GM18507 (cell line): ENCODE measurements at places on chromosomes 7 and 10.

- DNase-seq = no peak
Measured at GRCh38 chr10:103709341-103709920, 145.9 kb downstream of the SH3PXD2A start.

DNA sequence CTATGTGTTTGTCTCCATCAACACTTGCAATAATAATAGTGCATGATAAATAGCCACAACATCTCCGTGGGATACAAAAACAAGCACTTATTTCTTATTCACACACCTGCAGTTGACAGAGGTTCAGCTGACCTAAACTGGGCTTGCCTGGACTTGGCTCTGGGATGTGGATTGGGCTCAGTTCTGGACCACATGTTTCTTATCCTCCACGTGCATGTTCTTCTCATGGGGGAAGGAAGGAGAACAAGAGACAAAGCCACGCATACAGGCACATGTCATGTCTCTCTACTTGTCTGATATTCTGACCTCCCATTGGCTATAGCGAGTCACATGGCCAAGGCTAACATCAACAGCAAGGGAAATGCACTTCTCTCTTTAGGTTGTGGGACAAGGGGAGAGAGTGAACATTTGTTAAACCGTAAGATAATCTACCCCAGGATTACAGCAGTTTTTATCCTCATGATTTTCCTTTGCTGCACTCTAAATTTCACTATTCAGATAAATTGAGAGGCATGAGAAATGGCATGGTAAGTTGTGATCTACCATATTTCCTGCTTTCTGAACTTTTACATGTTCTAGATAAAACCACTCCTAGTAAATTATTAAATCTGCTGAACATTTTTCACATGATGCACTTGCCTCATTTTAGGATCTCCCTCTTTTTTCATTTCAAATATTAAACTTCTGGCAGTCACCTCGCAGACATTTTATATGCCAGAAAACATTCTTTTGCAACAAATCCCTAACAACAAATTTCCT, 33.7 kb downstream of the CFAP58 start:
- peak; percentile 4 for DNase-seq

- no peak for DNase-seq
Measured at GRCh38 chr7:1385809-1386622, 73.3 kb downstream of the MICALL2 start.

GRCh38 chr7:713488-714230, 12.8 kb upstream of the DNAAF5 start:
- no peak for DNase-seq

DNA sequence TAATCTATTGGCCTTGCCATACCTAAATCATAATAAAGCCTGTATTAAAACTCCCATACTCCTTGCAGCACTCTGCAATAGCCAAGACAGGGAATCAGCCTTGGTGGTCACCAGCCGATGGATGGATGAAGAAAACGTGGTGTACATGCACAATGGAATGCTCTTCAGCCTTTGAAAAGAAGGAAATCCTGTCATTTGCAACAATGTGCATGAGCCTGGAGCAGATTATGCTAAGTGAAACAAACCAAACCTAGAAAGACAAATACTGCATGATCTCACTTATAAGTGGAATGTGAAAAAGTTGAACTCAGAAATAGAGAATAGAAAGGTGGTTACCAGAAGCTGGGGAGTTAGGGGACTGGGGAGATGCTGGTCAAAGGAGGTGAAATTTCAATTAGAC, 218.5 kb downstream of the GRID1 start:
- DNase-seq = no peak

GRCh38 chr7:127731431-127732080, 79.6 kb downstream of the SND1 start:
- no peak for DNase-seq

- DNase-seq = no peak
Measured at GRCh38 chr7:5827755-5828154, 46.3 kb upstream of the RNF216 start.

DNA sequence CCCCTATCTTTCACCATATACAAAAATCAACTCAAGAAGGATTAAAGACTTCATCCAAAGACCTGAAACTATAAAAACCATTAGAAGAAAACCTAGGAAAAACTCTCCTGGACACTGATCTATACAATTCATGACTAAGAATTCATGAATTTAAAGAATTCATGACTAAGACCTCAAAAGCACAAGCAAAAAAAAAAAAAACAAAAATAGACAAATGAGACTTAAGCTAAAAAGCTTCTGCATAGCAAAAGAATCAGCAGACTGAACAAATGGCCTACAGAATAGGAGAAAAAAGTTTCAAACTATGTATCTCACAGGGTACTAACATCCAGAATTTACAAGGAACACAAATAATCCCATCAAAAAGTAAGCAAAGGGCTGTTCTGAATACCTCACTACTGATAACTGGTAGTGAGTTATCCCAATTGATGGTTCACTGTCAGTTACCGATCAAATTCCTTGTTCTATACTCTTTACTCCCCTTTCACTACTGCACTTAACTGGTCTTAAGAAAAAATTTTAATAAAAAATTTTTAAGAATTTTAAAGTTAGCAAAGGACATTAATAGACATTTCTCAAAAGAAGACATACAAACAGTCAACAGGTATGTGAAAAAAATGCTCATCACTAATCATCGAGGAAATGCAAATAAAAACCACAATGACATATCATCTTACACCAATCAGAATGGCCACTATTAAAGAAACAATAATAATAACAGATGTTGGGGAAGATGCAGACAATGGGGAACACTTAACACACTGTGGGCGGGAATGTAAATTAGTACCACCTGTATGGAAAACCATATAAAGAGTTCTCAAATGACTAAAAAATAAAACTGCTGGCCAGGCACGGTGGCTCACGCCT, 33.2 kb downstream of the KMT2C start:
- DNase-seq = no peak

DNA sequence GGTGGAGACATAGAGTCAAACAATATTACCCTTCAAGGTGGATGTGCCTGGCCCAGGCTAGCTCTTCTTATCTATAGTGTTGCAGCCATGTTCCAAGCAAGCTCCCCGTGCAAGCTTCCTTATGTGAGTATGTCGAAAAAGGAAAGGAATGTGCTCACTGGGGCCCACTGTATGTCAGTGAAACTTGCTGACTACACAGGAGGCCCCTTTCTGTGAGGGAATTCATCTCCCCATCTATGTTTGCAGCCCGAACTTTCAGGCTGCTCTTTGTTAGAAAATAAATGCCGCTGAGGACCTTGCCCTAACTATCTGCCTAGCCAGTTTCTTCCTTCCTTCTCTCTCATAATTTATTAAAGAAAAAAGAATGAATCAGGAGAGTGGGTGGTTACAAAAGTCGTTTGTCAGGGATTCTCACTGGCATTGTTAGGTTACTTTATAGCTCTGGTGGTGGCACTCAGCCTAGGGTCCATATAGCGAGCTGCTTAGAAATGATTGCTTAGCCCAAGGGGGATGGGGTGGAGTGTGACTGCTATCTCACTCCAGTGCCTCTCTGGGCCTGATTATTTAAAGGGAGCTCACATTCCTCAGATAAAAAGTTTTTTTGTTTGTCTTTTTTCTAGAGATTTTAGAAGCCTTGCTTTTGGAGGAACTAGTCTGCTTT, 302.1 kb downstream of the ABCA13 start:
- DNase-seq = no peak

- no peak for DNase-seq
Measured at GRCh38 chr7:117061751-117062150, 108.5 kb downstream of the ST7 start.

DNA sequence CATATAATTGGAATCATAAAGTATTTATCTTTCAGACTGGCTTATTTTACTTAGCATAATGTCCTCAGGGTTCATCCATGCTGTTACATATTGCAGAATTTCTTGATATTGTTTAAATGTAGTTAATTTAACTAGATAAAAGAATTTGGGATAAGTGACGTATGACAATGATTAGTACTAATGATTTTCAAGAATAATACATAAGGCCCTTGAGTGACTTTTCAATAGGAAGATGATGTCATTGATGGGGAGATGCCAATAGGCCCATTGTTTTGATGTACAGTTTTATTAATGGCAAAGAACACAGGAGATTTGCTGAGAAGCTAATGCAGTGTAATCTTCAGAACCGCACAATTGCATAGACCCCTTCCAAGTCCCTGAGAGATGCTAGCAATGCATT, 537.4 kb upstream of the PHF14 start:
- DNase-seq = no peak

- no peak for DNase-seq
Measured at GRCh38 chr7:44849885-44850544, 2.1 kb upstream of the H2AZ2 start.

DNA sequence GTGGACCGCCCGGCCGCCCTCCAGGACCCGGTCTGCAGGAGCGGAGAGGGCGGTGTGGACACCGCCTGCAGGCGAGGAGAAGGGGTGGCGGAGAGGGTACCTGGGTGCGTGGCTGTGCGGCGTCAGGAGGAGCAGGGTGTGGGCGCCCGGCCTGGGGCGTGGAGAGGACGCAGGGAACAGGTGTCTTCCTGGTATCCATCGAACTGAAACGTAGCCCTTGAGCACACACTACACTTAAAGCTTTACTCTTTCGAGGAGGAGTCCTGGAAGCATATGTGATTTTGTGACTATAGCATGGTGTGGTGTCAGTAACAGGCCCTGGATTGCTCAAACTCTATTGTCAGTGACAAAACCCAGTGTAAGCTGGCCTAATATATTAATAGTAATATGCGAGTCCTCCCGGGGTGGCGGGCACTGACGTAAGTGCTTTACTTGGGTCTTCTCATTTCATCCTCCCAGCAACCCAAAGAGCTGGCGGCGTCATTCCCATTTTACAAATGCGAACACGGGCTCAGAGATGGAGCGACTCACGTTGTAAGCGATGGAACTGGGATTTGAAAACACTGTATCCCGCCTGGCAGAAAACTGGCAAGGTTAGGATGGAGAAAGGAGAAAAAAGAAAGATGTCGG, 508 bp upstream of the TECPR1 start:
- DNase-seq = no peak

GRCh38 chr7:1030444-1031070, 13.8 kb upstream of the GPR146 start:
- DNase-seq = no peak

DNA sequence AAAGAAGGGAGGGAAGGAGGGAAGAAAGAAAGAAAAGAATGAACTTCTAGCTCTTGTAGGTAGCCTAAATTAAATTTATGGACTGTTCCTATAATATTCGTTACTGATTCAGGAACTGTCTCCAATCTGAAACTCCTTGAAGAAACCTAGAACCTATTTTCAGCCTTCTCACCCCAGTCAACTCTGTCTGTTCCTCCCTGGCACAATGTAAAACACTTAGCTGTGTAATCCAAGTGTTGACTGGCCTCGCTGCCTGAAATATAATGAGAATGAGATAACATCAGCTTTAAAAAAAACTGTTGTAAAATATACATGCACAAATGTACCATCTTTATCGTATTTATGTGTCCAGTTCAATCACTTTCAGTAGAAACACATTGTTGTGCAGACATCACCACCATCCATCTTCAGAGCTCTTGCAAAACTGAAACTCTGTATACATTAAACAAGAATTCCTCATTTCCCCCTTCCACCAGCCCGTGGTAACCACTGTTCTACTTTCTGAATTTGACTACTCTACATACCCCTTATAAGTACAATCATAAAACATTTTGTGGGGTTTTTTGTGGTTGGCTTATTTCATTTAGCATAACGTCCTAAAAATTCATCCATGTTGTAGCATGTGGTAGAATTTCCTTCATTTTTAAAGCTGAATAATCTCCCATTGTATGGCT, 6.3 kb upstream of the C7orf33 start:
- no peak for DNase-seq

- no peak for DNase-seq
Measured at GRCh38 chr10:125823663-125824251, 411 bp downstream of the BCCIP start.

GRCh38 chr10:84258034-84258695, 13.3 kb downstream of the RGR start:
- no peak for DNase-seq

- DNase-seq = no peak
Measured at GRCh38 chr7:37508118-37508517, 59.5 kb upstream of the ELMO1 start.

- DNase-seq = peak; percentile 51
Measured at GRCh38 chr10:117663750-117664149, 121.2 kb downstream of the EMX2 start.

DNA sequence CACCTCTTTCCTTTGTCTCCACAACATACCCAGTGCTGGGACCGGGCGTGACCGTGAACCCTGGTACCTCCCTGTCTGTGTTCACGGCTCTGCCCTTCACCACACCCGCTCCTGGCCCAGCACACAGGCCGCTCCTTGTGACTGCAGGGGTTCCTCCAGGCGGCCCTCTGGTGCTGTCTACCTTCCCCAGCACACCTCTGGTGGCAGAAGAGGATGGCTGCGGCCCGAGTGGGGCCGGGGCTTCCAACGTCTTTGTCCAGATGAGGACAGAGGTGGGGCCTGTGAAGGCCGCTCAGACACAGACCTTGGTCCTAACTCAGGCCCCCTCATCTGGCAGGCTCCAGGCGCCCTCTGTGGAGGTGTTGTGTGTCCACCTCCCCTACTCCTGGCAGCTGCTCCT, 55.4 kb upstream of the SGMS1 start:
- no peak for DNase-seq

DNA sequence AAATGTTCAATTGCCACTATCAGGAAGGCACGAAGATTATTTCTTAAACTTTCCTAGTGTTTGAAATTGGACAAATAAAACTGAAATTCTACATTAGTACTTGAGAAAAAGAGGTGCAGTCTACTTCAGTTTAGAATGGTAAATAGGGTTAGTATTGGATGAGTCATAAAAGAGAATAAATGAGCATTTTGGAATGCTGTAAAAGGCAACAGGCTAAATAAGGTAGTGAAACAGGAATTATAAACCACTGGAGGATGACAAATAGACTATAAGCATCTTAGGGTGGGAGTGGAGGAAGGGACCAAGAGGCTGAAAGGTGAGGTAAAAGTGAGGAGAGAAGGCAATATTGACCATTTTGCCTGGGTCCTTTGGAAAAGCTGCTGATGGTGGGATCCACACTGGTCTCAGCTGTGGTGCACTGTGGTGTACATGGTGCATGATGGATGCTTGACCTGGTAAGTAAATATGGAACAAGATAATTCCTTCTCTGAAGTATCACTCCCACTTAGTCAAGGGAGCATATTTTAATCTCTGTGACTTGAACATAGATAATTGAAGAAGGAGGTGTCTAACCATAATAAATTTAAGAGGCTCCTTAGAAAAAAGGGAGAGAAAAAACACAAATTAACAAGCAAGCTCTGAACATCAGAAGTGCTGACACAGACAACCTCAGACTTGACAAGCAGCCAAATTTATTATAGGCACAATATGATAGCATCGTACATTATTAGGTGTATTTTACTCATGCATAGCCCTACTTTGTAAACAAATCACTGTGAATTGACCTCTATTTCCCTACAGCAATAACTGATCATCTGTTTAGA, 76.4 kb upstream of the SCIN start:
- no peak for DNase-seq

GRCh38 chr7:17207220-17207619, 91.2 kb upstream of the AHR start:
- DNase-seq = no peak

GRCh38 chr10:109968953-109969759, 38.6 kb upstream of the ADD3 start:
- no peak for DNase-seq
